ENCODE measurements at places on chromosomes 13 and 19. TPM values are rescaled to one million over a fixed set of nuclear protein-coding genes. Genes with fewer than 3 reads are reported as not detected.

The SLC25A30 gene
- total RNA-seq: 8.8 TPM

DNA sequence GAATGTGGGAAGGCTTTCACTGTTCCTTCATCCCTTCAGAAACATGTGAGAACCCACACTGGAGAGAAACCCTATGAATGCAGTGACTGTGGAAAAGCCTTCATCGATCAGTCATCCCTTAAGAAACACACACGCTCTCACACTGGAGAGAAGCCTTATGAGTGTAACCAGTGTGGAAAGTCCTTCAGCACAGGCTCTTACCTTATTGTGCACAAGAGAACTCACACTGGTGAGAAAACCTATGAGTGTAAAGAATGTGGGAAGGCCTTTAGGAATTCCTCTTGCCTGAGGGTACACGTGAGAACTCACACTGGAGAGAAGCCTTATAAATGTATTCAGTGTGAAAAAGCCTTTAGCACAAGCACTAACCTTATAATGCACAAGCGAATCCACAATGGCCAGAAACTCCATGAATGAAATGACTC is 18.6 kb downstream of the ZNF177 start:
- no peak for DNase-seq

The PEX11G gene
- 1.4 TPM for total RNA-seq

DNA sequence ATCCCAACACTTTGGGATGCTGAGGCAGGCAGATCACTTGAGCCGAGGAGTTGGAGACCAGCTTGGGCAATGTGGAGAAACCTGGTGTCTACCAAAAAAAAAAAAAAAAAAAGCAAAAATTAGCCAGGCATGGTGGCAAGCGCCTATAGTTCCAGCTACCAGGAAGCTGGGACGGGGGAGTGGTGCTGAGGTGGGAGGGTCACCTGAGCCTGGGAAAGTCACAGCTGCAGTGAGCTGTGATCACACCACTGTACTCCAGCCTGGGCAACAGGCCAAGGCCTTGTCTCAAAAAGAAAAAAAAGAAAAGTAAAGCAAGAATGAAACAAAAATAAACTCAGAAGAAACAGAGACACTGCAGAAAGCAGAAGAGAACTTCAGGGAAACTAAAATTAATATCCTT is 31.6 kb downstream of the MTRF1 start:
- no peak for DNase-seq

DNA sequence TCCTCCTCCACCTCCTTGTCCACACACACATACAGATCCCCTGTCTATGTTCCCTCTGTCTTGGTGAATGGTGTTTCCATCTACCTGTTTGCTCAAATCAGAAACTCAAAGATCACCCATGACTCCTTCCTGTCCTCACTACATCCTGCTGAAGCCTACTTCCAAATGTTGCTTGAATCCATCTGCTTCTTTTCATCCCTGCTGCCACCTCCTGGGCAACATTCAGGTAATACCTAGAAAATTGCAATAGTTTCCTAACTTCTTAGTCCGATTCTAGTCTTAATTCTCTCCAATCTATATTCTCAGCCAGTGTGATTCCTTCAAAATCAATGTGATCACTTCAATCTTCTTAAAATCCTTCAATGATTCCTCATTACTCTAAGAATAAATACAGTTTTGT is 155.5 kb upstream of the STARD13 start:
- DNase-seq: no peak

DNA sequence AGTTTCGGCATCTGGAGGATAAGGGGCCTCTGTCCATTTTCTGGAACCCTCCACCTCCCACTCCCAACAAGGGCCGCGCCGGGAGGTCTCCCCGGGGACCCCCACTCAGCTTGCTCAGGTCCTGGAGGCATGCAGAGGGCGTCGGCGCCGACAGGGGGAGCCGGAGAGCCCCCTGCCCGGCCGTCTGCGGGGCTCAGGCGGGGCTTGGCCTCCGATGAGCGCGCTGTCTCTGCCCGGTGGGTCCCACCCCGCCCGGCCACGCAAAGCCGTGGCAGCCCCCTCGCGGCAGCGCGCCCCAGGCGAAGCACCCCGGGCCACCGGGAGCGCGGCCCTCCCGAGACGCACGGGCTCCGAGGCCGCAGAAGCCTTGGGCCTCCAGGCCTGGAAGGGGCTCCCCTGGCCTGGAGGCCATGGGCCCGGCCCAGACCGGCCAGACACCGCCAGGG is 149.7 kb upstream of the ZNF536 start:
- DNase-seq: no peak

The EBI3 gene
- total RNA-seq: 0.36 TPM

DNA sequence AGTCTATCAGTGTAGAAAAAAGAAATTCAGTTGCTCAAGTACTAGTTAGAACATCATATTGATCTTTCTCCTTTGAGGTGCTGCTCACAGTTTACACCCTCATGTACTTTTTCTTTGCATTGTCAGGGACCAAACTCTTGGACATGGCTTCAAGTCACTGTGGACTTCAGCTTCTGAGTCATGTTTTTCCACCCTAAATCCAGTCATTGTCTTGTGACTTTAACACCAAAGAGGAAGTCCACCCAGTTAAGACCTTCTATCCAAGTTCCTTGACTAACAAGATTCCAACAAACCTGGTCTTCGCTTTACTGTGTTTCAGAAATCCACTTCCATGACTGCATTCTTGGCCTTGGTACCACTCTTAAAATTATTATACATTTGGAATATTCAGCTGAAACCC is 206.7 kb upstream of the ARGLU1 start:
- DNase-seq: no peak

DNA sequence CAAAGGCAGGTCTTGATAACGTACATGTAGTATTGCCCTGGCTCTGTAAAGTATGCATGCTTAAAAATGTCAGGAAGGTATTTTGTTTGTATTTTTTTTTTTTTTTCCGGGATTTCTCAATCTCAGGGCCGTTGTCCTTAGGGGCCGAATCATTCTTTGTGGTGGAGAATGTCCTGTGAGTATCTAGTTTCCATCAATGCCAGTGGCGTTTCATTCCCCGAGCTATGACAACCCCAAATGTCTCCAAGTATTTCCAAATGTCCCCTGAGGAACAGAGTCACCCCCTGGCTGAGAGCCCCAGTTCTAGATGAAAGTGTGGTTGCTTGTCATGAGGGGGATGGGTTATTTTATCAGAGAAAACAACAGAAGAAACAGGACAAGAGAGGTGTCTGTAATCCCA is 68.7 kb downstream of the ACSBG2 start:
- no peak for DNase-seq

DNA sequence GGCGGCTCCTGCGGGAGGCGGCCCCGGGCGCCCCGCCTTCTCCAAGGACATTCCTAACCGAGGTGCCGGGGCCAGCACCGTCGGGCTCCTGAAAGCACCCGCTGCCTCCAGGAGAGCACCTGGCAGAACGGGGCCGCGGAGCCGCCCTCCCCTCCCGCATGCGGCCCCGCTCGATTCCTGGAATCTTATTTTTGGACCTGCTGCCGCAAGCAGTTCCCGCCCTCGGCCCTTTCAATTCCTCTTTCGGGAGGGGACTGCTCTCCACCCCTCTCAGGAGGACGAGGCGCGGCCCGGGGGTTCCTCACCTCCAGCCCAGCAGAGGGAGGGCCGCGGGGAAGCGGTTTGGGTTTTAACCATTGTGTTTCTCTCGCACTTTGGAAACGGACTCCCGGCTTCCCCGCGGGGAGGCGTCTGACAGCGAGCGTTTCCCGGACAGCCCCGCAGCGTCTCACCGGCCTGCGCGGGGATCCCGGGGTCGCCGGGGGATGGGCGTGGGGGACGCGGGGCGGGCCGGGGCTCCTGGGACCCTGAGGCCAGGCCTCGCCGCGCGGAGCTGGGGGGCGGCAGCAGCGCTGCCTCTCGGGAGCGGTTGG is 849 bp downstream of the GAS6 start:
- peak; percentile 31 for DNase-seq

The PGLYRP2 gene
- not detected for total RNA-seq

DNA sequence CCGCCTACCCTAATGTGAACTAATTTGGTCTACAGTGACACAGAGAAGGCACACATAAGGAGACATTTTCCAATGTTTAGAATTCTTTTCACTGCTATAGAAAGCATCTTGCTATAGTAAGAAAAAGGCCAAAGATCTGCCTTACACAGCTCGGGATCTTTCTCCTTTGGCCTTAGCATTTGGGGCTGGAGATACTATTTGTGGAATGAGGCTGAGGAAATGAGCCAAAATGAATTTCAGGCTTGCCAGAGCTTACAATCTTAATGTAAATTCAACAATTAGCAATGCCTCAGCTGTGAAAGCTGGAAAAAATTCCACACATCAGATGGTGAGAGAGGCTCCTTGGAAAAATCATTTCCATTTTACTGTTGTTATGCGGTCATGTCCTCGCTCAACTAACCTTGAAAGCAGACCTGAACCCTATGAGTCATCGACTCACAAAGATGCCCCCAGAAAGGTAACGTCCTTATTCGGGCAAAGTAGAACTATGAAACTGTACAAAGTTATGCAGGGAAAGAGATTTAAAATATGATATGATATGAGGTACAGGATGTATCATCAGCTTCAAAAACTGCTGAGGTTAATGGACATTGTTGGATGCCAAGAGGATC is 324.5 kb upstream of the NBEA start:
- DNase-seq: no peak

The SIGLECL1 gene
- total RNA-seq: not detected

DNA sequence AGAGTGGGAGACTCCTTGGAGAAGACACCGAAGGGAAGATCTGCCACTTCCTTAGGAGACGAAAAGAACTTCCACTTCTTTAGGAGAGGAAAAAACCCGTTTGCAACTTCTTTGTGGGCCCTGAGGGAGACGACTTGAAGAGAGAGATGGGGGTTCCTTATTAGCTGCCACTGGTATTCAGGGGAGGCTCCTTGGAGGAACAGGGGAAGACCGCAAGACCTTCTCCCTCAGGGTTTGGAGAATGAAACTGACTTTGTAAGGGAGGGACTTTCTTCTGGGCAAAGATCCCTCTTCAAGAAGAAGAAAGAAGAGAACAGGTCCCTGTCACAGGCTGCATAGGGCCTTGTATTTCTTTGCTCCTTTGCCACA is 416 bp downstream of the BCKDHA start:
- DNase-seq: no peak

GRCh38 chr19:37928527-37929286 is 21.7 kb downstream of the SIPA1L3 start:
- DNase-seq: no peak

GRCh38 chr19:7932276-7932929 is 6.5 kb upstream of the CTXN1 start:
- DNase-seq: no peak

- DNase-seq: no peak
Measured at GRCh38 chr13:36347531-36348210, 1.5 kb upstream of the SPART start.

GRCh38 chr19:47095476-47096099 is 18.0 kb downstream of the ZC3H4 start:
- DNase-seq: no peak

DNA sequence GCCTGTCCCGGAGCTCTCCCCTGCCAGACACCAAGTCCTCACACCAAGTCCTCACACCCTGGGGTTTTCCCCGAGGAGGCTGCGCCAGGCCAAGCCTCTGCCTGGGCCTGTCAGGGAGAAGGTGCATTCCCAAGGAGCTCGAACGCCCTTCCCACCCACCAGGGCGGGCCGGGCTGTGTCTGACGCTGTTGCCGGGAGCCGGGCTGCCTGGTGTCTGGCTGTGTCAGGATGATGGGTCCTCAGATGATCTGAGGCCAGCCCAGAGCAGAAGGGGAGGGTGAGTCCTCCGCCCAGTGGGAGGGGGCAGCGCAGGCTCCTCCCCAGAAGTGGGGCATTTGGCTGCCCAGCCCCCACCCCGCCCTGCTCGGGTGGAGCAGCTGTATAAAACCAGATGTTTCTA is 2.3 kb upstream of the HAS1 start:
- DNase-seq: no peak

The RNF225 gene
- not detected for total RNA-seq

The A1BG gene
- 2.0 TPM for total RNA-seq

The ANKRD24 gene
- 1.7 TPM for total RNA-seq

GRCh38 chr13:44537248-44537647 is 38.9 kb downstream of the TSC22D1 start:
- no peak for DNase-seq

The LILRA5 gene
- not detected for total RNA-seq

- no peak for DNase-seq
Measured at GRCh38 chr19:22052644-22053013, 345 bp downstream of the ZNF257 start.

DNA sequence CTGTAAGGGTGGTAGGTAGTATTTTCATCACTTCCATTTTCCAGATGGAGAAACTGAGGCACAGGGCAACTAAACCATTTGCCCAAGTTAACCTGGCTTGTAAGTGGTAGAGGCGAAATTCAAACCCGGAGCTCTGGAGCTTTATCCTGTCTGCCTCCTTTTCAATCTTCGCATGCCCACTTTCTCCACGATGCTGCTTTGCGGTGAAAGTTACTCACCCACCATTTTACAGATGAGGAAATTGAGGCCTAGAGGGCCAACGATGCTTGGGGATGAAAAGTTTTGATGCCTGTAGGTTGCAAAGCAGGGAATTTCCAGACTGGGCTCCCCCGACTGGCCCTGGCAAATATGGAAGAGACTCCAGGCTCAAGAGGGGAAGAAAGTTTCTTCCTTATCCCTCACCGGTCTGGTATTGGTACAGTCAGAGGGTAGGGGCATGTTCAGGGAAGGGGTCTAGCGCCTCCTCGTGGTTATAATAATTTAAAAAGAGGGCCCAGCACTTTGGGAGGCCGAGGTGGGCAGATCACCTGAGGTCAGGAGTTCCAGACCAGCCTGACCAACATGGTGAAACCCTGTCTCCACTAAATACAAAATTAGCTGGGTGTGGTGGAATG is 1.9 kb upstream of the SH2D3A start:
- no peak for DNase-seq

The ZNF829 gene
- total RNA-seq: 7.5 TPM

GRCh38 chr13:30410705-30411125 is 11.6 kb upstream of the UBE2L5 start:
- no peak for DNase-seq

The KLK12 gene
- not detected for total RNA-seq

- DNase-seq: no peak
Measured at GRCh38 chr13:44407891-44408290, 34.3 kb downstream of the SERP2 start.

GRCh38 chr19:12987190-12987589 is 8.1 kb upstream of the NFIX start:
- DNase-seq: no peak

- peak; percentile 26 for DNase-seq
Measured at GRCh38 chr19:36258028-36258875, 43.3 kb downstream of the ZNF146 start.

DNA sequence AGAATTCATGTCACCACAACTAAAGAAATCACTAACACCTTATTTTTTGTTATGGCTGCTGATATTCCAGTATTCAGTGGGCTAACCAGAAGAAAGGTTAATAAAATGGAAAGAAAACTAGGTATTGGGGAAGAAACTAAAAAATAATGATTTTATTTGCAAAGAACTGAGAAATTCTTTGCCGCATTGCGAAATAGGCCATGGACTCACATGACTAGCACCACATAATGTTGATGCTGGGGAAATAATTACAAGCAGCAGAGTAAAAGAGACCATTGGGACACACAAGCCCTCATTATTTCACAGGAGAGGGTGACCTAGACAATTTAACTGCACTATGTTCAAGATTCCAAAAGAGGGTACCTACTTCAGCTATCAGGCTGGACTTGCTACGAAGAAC is 1411.5 kb downstream of the SLITRK5 start:
- DNase-seq: no peak

GRCh38 chr13:112986946-112987681 is 18.1 kb downstream of the MCF2L start:
- DNase-seq: no peak

- DNase-seq: no peak
Measured at GRCh38 chr13:21936674-21937073, 265.8 kb downstream of the FGF9 start.

All from cerebellum (tissue), 4 donors.